ENCODE measurements at places on chromosomes 7 and 10.

- DNase-seq = peak; percentile 39
Observed at GRCh38 chr7:117011419-117012260, 58.3 kb downstream of the ST7 start.

GRCh38 chr10:24929056-24929544 is 23.3 kb downstream of the PRTFDC1 start:
- no peak for DNase-seq

GRCh38 chr10:123942114-123942861 is 50.7 kb upstream of the CPXM2 start:
- peak; percentile 44 for DNase-seq

DNA sequence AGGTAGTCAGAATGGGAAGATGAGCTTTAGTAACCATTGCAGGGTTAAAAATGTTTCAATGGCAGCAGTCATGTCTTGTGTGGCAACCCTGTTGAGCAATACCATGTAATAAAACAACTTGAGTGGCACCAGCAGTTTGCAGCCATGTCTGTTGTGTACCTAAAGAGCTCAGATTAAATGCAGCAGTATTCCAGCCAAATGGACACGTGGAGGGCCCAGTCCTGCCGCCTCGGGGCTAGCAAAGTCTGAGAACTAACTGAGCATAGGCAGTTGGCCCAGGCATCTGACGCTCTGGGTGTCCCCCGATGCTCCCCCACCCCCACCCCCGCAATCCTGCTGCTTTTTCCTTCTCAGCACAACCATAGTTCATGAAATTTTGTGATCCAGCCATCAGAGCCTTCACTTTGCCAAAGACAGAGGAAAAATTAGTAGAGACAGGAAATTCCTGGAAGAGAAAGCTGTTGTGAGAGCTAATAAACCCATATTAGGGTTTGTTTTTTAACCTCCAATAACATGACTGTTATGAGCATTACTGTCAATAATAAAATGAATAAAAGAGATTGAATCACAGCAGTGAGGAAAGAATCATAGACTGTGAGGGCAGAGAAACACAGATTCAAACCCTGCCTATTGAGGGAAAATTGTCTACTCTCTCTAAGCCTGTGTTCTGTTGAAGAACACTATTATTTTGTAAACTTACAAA is 220.6 kb upstream of the RHOBTB1 start:
- DNase-seq = no peak

DNA sequence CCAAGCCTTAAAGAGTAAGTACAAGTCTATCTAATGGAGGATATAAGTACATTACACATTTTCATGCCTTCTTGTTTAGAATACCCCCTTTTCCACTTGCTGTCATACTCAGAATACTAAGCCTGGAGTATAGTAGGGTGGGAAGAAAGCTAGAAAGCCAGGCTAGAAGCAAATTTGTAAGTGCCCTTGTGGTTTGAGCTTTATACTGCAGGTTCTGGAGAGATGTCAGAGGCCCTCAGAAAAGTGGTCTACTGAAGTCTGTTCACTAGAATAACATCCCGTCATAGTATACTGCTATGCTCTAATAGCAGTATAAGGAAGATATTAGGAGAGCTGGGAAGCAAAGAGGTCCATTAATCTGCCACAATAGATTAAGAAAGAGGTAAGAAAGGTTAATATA is 62.7 kb downstream of the HPSE2 start:
- DNase-seq = no peak
